ENCODE measurements at places on chromosomes 6 and 20.

DNA sequence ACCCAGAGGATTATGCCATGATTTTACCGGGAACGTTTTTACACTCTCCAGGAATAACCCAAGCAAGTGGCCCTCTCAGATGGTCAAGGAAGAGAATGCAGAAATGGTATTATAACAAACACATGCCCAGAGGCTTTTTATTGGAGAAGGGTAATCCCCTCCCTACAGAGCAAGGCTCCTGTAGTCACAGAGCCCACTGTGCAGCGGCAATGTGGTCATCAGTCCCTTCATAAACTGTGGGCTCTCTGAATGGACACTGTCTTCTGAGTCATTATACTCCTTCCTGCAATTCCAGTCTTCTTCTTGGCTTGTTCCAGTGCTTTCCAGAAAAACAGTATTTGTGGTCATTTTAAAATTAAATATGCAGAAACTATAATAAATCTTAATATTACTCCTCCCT lies 74.7 kb downstream of the LAMA4 start:
- no peak for DNase-seq

- DNase-seq, result no peak
Observed at GRCh38 chr6:128570680-128571063, 50.3 kb upstream of the PTPRK start.

- no peak for DNase-seq
Observed at GRCh38 chr6:30511169-30511546, 21.8 kb downstream of the HLA-E start.

GRCh38 chr20:14889496-14890255 lies 552.3 kb upstream of the FLRT3 start:
- DNase-seq, result no peak

GRCh38 chr6:39021041-39021440 lies 27.5 kb upstream of the GLP1R start:
- no peak for DNase-seq

GRCh38 chr20:31508517-31509244 lies 5.6 kb upstream of the HM13 start:
- no peak for DNase-seq

DNA sequence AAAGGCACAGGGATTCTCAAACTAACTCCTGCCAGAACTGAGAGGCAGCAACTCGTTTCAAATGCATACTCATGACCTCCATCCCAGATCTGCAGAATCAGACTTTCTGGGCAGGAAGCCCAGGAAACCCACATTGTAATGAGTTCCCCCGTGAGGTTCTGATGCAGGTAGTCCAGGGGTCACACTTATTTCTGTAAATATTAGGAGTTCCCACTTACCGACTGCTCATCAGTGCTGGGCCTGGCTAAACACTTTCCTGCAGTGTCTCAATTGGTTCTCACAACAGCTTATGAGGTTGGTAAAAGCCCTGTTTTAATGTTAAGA lies 11.6 kb downstream of the DUSP15 start:
- DNase-seq, result no peak

GRCh38 chr6:96675597-96675996 lies 112.7 kb downstream of the FHL5 start:
- no peak for DNase-seq

- no peak for DNase-seq
Observed at GRCh38 chr6:44263354-44264100, 1.8 kb downstream of the NFKBIE start.

DNA sequence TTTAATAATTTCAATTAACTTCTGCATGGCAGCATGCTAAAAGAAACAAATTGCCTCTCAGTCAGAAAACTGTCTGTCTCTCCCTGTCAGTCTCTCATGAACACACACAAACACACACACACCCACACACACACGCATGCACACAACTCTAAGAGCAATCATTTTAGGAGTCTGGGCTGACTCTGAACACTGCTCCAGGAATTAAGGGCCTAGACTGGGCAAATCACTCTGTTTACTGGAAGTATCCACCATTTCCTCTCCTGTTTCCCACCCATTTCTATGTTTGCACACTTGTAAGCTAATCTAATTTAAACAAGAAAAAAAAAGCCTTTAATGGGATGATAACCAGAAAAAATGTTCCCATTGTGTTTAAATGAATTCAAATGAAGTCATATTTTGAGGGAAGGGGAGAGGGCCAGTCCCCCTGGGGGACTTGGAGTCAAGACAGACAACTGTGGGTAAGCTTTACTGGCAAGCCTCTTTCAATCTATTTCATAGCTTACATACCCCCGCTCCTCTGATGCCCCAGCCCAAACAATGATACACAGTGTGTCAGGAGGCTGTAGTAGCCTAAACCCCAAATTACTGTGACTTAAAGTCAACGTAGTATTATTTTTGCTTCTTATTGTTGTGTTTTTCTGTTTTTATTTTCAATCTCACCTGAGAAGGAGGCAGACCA lies 447.8 kb upstream of the FLRT3 start:
- no peak for DNase-seq

GRCh38 chr20:52349806-52350205 lies 158.2 kb upstream of the ZFP64 start:
- DNase-seq, result no peak

GRCh38 chr6:137836788-137837187 lies 30.3 kb upstream of the TNFAIP3 start:
- DNase-seq, result no peak

DNA sequence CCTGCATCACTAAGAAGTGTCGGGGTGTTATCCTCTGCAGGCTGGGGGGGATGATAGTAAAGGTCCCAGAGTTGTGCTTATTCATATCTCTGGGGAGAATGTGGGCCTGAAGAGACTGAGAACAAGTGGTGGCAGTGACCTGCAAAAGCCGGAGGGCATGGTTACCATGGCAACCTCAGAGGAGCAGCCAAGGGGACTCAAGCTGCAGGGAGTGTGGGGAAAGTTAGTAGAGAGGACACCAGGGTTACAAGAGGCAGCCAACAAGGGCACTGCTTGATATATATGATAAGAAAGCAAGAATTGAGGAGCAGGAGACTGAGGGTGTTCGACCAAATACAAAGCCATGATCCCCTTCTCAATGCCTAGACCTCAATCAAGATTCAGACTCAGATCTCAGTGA lies 46.1 kb downstream of the HLA-F start:
- no peak for DNase-seq

- DNase-seq, result no peak
Observed at GRCh38 chr6:25404693-25405169, 125.6 kb downstream of the CARMIL1 start.

- DNase-seq, result no peak
Observed at GRCh38 chr6:150290429-150290828, 78.4 kb upstream of the IYD start.

DNA sequence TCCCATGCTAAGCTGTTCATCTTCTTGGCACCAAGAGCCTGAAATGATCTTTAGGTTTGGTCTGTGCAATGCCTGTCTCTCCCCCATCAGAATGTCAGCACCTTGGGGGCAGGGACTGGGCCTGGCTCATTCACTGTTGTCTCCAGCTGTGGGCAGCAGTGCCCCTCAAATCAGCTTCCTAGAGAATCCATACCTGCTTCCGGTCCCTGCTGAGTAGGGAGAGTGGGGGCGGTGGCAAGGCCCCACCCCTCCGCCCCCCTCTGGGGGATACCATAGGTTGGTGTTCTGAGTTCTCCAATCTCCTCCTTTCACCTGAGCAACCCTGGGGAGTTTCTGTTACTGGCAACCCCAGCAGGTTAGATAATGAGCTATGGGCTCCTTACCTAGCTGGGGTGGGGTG lies 19.2 kb upstream of the SPDEF start:
- DNase-seq, result no peak

- no peak for DNase-seq
Observed at GRCh38 chr20:19750101-19750606, 7.9 kb upstream of the RIN2 start.

GRCh38 chr6:43393602-43394001 lies 24.2 kb upstream of the ZNF318 start:
- DNase-seq, result no peak

- no peak for DNase-seq
Observed at GRCh38 chr20:11849976-11850670, 67.6 kb upstream of the BTBD3 start.

DNA sequence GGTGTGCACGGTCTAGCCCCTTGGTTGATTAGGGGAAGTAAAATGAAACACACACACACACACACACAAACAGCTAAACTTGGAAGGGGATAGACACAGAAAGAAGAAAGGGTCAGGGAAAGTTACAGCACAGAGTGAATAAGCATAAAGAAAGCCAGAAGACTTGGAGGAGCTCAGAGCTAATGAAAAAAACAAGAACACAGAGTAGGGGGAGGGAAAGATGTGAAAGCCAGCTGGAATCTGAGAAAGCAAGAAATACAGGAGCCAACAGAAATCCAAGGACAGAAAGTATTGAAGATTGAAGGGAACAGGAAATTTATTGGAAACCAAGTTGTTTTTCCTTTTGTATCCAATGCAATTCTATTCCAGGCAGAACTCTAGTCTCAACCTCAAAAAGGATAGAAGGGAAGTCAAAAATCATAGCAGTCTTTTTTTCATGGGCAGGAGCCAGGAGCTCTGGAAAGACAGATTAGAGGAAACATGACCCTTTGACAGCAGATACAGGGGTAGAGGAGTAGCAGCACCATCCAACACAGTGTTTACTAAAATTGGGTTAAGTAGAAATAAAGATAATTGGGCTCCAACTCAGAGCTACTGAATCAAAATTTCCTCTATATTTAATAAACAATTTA lies 10.1 kb downstream of the HMGCLL1 start:
- no peak for DNase-seq

DNA sequence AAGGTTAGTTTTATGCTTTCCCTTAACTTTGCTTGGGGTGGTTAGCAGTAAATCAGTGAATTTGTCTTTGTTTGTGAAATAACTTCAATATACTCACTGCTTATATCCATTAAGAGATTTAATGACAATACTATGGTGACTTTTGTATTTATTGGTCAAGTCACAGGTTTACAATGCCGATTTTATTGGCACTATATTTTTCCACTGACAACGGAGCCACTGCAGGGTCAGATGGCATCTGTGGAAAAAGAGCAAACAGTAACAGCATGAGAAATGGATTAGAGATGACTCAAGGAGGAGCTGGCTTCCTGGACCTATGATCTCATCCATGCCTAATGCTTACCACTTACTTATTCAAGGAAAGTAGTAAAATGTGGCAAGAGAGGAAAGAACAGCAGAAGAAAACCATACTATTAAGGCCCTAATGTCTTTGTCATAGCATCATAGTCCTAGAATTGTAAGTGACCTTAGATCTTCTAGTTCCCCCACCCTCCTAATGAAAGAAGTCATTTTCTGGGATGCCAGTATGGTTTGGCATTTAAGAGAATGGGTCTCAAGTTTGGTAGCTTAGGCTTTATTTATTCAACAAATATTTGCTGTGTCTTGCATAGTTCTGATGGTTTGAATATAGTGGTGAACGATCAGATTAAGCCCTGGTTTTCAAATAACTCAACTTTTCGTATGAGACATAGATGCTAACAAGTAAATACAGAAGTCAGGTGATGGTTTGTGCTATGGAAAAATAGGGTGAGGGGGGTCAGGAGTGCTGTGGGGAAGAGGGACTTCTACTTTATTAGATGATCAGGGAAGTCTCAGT lies 18.5 kb downstream of the RNF144B start:
- DNase-seq, result no peak

- no peak for DNase-seq
Observed at GRCh38 chr6:134193536-134194498, 124.1 kb downstream of the SGK1 start.
